Heart left ventricle (tissue), 16 donors: ENCODE measurements at places on chromosomes 16 and 17. TPM values are rescaled to one million over a fixed set of nuclear protein-coding genes. Genes with fewer than 3 reads are reported as not detected.

DNA sequence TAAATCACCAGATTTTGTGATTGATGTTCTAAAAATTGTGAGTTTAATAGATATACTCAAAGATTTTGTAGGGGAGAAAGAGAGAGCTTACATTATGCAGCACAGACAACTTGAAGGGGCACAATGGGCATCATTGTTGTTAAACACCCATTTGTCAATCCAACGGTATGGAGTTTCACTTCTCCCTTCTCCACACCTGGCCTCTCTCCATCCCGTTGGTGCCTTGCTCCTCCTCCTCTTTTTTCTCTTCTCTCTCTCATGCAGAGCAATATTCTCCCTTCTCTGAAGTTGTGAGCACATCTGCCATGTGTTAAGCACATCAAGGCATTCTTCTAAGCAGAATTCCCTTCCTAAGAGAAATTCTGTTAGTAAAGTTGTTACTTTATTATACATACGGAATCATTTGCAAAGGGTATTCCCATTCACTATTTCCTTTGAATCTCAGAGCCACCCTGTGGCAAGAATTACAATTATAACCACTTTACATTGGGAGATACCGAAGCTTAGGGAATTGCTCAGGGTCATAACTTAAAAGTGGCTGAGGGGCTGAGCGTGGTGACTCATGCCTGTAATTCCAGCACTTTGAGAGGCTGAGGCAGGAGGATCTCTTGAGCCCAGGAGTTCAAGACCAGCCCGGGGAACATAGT, 40.5 kb upstream of the SKAP1 start:
- H3K4me1 ChIP-seq = no peaks in the 10 kb centered on the region
- H3K36me3 ChIP-seq = no peaks in the 10 kb centered on the region
- DNase-seq = no peak
- peaks cover 75% of the 10 kb centered on the region for H3K27me3 ChIP-seq
- H3K27ac ChIP-seq = no peak overlapping the region
- H3K4me3 ChIP-seq = no peak overlapping the region

GRCh38 chr16:1993731-1994131, 4.0 kb downstream of the SYNGR3 start:
- H3K36me3 ChIP-seq = peaks cover 21% of the 10 kb centered on the region
- peaks cover 18% of the 10 kb centered on the region for H3K27me3 ChIP-seq
- H3K27ac ChIP-seq = no peak overlapping the region
- no peak for DNase-seq

The SULT1A2 gene
- 0.70 TPM for total RNA-seq

DNA sequence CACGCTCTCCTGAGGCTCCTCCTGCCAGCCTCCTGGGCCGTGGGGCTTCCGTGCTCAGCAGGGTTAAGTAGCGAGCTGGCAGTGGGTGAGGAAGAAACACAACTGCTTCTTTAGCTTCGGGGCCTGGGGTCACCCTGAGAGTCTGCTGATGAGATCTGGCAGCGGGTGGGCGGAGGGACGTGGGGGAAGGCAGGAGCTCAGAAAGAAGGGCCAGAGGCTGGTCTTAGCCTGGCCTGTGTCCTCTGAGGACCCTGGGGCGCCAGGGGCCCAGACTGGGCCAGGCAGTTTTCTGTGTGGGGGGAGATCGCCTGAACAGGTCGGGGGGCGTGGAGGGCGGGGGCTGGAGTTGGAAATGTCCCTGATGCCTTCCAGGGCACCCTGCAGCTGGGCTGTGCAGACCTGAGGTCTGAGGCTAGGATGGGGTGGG, 97.8 kb upstream of the GSE1 start:
- H3K27ac ChIP-seq = no peak overlapping the region
- H3K4me1 ChIP-seq = peaks cover 15% of the 10 kb centered on the region
- H3K27me3 ChIP-seq = no peaks in the 10 kb centered on the region
- DNase-seq = no peak
- H3K4me3 ChIP-seq = no peak overlapping the region
- no peaks in the 10 kb centered on the region for H3K36me3 ChIP-seq

The PRPF8 gene
- total RNA-seq = 119 TPM
